Endodermal cell (in vitro differentiated cells): ENCODE measurements at places on chromosomes 3 and 15. TPM values are rescaled to one million over a fixed set of nuclear protein-coding genes. Genes with fewer than 3 reads are reported as not detected.

The SLC15A2 gene
- total RNA-seq: 0.73 and 0.99 TPM in 2 replicates

The CADPS gene
- 10.4 to 11.7 TPM (median 11.6 TPM) in 3 replicates for total RNA-seq

The PCNP gene
- total RNA-seq: 214 to 300 TPM (median 219 TPM) in 3 replicates

DNA sequence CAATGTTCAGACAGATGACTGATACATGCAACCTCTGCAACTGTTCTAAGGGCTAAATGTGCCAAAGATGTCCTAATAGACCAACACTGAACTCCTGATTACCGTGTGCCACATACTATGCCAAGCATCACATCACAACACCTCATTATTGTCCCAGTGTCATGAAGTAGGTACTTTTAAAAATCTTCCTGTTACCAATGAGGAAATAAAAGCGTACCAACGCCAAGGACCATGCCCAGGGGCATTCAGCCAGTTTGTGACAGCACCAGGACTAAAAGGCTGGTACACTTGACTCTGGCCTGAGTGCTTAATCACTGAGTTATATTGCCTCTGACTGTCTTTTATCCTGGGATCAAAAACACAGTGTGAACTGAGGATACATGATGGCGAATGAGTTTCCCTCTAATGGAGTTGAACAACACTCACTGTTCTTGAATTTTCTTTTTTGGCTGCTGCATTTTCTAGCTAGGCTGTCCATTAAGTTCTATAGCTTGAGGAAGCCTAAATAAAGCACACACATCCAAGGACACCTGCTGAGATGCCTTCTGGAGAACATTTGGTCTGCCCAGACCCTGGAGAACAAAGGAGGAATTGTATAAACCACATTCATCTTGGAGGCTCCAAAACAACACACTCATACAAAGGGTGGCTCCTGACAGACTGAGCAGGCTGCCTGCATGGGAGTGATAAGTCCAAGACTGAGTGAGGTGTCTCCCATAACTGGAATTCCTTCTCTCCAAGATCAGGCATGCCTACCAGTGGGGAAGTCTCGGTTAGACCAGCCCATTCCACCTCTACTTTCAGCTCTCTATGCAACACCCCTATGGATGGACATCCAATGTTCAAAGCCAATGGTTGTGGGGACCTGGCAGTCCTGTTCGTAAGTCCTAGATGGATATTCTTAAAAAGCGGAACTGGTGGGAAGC lies 126.7 kb upstream of the PRICKLE2 start:
- no peak for DNase-seq

DNA sequence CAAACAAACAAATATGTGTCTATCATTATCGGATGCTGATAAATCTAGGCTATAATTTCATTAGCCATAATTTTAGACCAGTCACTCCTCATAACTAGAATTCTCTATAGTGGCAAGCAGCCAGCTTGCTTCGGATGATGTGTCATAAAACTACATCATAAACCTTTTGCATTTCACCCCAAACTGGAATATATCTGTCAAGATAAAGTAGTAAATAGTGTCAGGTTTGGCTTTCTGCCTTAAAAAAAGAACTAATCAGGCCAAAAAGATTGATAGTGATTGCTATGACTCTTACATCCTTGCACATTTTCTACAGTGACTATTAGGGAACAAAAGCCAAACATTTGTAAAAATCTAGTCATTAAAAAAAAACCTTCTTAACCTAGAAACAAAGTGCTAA lies 51.0 kb downstream of the DPPA2 start:
- no peak for DNase-seq

DNA sequence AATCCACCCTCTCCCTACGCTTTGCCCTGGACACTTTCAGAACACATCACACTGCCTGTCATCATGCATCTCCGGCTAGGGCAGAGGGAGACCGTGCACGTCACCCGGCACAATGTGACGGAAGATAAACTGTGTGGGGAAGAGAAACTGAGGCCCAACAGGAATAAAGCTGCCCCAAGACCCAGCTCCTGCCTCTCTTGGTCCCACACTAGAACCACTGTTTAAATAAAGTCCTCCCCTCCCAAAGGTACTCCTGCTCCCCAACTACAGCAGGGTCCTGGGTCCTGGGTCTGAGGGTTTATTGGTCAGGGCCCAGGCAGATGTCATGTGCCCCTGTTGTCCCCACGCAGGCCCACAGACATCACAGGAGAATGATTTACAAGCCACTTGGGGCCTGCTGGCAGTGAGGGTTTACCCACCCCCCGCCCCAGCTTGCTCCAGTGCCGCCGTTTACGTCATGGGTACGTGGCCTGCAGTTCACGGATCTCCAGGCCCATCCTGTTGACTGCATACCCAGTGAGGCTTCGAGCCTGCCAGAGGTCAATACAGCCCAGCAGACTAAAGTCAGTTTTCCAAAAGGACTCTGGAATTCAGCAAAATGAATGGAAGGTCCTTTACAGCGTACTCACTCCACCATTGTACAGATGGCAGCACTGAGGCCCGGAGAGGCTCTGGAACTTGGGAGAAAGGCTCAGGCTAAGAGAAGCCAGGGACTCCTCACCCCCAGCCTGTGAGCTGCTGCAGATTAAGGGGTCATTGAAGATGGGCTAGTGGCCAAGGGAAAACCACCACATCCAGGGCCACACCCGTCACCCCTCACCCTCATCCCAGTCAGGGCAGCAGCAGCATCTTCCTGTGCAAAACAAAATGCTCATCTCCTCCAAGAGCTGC lies 23.2 kb downstream of the ALS2CL start:
- DNase-seq: peak; percentile 33
